ENCODE measurements at places on chromosomes 16 and 17.
A peak's percentile ranks its signal among the peaks of the same experiment; 100 is the strongest.

GRCh38 chr16:23348579-23349469 is 46.7 kb downstream of the SCNN1B start:
- no peak for DNase-seq

- DNase-seq, result no peak
These were observed 303.8 kb downstream of the HS3ST3B1 start for GRCh38 chr17:14604591-14605266.

GRCh38 chr16:30644334-30644830 is 6.4 kb upstream of the PRR14 start:
- DNase-seq, result no peak

DNA sequence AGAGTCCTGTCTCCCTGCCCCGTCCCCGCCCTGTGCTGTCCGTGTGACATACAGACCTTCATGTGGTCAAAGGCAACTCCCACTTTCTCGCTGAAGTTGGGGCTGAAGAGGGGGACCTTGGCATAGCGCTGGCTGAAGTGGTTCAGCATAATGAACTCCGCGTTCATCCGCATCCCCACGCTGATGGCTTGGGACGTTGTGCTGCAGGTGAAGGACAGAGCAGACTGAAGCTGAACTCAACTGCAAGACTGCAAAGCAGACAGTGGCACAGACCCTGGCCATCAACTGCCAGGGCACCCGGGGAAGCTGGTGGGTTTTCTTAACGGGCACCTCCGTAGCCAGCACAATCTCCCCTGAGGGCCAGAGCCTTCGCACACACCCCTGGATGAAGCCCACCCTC is 24.2 kb downstream of the ELAC2 start:
- DNase-seq, result no peak

- no peak for DNase-seq
These were observed 112.5 kb downstream of the SOCS1 start for GRCh38 chr16:11143372-11144035.

DNA sequence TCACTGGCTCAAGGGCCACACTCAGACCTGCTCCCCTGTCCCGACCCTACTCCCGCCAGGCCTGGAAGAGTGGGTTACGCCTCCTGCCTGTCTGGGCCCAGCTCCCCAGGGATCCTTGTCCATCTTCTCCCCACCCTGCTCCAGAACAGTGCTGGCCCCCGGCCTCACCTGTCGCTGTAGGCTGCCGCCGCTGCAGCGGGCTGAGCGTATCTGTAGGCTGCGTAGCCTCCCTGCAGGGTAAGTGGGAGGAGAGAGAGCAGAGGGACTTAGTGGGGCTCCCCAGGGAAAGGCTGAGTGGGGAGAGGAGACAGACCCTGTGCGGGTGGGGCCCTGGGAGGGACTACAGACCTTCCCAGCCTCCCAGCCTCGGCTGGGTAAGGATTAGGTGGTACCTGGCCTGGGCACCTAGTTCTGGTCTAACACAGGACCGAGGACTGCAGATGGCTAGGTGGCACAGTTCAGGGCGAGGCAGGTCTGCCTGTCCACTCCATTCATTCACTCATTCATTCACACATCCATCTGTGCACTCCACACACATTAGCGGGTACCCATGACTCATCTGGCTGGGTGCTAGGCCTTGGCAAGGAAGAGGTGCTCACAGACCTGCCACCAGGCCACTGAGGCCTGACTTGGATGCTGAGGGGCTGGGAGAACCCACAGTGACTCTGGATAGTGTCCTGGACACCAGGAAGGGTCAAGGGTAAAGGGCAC is 20.9 kb downstream of the ENGASE start:
- DNase-seq, result no peak

DNA sequence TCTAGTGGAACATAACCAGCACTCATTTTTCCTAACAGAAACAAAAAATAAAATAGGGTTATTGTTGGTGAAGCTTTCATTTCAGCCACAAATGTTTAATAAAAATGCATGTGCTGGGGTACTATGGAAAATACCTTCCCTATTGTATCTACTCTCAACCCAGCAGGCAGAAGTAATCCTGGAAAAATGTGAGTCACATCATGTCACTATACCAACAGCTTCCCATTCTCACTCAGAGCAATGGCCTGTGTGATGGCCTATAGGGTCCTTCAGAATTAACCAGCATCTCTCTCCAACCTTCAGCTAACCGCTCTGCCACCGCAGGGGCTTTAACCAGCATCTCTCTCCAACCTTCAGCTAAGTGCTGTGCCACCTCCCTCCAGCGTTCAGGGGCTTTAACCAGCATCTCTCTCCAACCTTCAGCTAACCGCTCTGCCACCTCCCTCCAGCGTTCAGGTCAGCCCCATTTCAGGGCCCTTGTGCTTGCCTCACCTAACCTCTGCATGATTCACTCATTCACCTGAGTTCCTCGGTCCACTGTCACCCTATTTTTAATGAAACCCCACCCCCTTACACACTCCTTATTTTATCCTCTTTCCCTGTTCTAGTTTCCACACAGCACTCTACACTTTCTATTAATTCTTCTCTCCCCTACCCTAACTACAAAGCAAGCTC is 34.0 kb downstream of the UBE2G1 start:
- DNase-seq, result no peak

DNA sequence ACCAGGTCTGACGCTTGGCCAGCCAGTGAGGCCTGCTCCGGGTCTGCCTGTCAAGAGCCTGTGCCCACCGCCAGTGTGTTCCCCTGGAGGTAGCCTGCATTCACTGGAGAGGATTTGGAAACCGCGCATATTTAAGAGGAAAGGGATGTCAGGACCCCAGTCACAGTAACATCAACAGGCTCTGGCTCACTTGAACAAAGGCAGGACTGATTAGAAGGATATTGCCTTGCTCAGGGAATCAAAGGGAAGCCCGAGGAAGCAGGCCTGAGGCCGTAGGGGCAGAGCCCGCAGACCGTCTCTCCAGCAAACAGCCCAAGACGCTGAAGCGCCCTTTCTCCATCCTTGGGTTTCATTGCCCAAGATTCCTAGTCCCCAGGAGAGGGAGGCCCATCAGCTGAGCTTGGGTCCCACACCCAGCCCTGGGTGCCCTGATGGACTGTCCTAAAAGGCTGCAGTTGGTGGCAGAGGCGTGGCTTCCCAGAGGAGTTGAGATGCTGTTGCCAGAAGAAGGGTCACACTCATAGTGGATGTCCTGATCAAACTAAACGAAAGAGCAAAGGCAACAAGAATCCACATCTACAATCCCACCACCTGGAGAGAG is 23.2 kb downstream of the NT5M start:
- no peak for DNase-seq

- no peak for DNase-seq
These were observed 132.8 kb downstream of the RBFOX3 start for GRCh38 chr17:79478051-79478461.

DNA sequence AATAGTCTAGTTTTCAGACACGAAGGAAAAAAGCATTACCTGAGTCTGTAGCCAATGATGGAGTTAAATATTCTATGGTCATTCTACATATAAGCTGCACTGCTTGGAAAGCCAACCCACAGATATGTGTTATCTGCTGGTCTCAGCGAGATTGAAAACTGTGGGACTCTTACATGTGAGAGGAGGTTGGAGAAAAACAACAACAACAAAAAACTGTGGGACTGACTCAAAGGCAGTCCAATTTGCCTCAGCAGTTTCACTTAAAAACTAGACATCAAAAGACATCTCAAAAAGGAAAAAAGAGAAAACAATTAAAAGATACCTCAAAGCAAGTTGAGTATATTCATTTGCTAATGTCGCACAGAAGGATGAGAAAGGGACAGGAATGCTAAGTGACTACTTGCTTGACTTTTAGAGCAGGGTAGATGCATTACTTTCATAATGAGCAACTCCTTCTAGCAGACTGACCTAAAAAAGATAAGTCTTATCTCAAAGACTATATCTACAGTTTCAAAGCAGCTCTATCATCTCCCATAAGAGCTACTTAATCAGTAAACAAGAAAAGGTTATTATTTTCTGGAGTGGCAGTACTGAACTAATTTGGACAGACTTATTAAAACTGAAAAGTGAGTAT is 35.5 kb upstream of the ITGA2B start:
- DNase-seq, result no peak

GRCh38 chr17:6797718-6798351 is 21.8 kb downstream of the FBXO39 start:
- no peak for DNase-seq

GRCh38 chr16:19859603-19860002 is 25.0 kb downstream of the GPRC5B start:
- no peak for DNase-seq

DNA sequence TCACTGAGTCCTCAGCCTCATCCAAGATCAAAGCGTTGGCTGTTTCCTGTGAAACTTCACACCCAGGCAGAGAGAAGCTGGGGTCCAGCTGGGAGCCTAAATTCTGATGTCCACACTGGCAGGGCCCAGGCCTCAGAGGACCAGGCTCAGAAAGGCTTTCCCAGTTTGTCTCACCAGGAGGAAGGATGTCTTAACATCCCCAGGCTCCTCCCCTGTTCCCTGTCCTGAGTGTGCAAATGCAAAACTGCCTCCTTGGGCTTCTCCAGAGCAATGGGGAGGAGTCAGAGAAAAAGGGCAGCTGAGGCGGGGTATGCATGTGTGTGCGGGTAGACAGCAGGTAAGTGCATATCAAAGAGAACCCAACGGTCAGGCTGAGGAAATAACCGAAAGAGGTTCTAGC is 45.7 kb downstream of the CUEDC1 start:
- no peak for DNase-seq

DNA sequence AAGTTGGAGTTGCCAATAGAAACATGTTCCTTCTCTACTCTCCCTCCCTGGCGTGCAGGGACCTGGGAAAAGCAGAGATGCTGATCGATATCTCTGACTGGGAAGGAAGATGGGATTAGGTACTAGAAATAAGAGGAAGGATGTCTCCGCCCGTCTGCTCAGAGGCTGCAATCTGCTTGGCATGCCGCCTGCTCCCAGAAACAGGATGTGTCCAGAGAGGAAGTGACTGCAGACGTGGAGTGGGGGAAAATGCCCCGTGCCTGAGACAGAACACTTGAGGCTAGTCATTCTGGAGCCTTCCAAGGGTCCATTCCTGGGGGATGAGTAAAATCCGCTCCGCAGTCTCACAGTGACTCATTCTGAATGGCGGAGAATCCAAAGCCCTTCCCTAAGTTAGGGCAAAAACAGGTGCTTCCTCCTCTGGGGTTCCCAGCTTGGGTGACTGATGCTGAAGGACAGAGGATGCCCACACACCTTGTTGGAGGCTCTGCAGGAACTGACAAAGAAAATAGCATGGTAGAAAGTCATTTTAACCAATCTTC is 45.0 kb upstream of the SMURF2 start:
- DNase-seq, result no peak

DNA sequence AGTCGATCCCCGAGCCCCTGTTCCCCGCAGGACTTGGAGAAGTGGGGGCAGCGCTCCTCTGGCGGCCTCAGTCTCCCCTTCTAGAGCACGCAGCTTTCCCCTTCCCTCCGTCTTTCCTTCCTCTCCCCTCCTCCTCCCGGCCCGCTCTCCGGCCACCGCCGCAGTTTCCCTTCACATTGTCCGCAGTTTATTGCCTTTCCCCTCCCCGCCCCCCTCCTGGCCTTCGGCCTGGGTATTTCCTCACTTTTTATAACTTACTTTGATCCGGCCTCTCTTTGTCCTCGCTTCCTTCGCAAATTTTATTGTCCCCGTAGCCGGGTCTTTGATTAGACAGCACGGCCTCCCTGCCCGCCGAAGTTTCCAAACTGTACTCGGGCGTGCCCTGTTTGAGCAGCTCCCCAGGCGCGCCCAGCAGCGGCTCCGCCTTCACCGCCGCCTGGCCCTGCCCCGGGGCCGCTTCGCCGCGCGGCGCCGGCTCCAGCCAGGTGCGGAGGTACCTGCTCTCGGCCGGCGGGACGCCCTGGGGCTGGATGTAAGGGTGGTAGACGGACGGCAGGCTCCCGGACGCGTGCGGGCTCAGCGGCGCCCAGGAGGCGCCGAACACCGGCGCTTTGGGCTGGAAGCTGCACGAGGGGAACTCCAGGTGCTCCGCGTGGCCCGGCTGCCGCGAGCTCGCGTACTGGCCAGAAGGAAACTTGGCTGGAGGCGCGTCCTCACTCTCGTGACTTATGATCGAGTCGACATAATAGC is 488 bp downstream of the HOXB9 start:
- DNase-seq, result no peak

- DNase-seq, result peak; percentile 54
These were observed 40.1 kb downstream of the NOS2 start for GRCh38 chr17:27760069-27760885.

GRCh38 chr17:58311429-58311894 is 17.1 kb downstream of the TSPOAP1 start:
- DNase-seq, result no peak

DNA sequence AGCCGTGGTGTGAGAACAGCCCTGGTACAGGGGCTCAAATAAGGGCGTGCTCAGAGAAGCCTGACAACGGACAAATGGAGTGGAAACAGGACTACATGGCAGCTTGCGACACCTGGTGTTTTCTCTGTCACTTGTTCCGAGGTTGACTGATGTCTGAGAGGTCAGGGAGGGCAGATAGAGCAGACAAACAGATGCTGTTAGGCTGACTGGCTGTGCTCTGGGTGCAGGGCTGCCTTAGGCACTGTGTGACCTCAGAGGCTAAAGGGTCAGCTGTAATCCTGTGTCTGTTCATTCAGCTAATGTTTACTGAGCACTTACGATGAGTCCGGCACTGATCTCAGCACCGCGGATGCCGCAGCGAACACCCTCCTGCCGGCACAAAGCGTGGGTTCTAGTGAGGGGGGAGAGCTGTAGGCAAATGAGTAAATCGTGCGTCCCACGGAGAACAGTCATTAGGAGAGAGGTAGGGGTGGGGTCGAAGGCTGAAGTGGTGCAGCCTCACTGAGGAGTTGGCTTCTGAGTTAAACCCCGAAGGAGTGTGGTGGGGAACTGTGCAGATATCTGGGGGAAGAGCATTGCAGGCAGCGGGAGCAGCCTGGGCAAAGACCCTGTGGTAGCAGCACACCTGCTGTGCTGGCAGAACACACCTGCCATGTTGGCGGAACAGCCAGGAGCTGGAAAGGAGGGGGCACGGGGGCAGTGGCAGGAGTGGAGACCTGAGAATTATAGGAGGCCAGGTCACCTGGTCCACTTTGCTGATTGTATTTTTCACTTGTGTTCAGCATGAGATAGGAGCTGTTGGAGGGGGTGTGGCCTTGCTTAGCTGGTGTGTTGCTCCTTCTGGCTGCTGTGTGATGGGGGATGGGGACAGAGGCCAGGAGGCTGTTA is 35.0 kb downstream of the GPT2 start:
- DNase-seq, result no peak

- no peak for DNase-seq
These were observed 60.2 kb downstream of the CMC2 start for GRCh38 chr16:80946481-80946880.

- peak; percentile 35 for DNase-seq
These were observed 45.0 kb upstream of the USP7 start for GRCh38 chr16:9008601-9009260.

DNA sequence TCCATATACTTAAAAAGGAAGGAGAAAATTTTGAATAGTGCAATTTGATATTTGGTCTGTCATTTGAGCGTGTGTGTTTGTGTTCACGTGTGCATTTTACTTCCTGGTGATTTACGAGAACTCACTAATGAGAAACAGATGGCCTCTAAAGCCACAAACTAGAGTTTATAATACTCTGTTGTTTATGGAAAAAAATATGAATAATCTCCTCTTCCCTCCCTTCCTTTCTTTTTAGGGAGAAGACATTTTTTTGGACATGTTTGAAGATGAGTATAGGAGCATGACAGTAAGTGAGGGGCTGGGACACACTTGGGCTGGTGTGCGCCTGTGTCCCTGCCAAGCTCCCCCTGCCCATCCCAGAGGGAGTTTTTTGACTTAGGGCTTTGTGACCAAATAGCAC is 102.7 kb downstream of the CLEC16A start:
- no peak for DNase-seq

- DNase-seq, result no peak
These were observed 12.1 kb upstream of the CCL8 start for GRCh38 chr17:34307110-34307509.
